Activated T-cell treated with anti-CD3 and anti-CD28 coated beads for 4 hours (primary cell): ENCODE measurements at places on chromosomes 3 and 15.

DNA sequence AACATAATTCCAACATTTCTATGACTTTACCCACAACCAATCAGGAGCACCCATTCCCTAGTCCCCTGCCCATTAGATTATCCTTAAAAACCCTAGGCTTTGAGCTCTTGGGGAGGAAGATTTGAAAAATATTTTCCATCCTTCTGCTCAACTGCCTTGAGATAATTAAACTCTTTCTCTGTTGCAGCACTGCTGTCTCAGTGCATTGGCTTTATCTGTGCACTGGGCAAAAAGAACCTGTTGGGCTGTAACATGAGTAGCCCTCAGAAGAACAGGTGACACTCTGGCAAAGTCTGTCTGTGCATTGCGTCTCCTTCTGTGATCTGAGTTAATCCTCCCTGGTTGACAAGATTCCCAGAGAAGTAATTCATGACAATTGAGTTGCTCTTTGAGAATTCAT lies 83.9 kb downstream of the ZMAT3 start:
- DNase-seq: no peak

- no peak for DNase-seq
Measured at GRCh38 chr3:138898301-138898700, 48.6 kb downstream of the FOXL2 start.

DNA sequence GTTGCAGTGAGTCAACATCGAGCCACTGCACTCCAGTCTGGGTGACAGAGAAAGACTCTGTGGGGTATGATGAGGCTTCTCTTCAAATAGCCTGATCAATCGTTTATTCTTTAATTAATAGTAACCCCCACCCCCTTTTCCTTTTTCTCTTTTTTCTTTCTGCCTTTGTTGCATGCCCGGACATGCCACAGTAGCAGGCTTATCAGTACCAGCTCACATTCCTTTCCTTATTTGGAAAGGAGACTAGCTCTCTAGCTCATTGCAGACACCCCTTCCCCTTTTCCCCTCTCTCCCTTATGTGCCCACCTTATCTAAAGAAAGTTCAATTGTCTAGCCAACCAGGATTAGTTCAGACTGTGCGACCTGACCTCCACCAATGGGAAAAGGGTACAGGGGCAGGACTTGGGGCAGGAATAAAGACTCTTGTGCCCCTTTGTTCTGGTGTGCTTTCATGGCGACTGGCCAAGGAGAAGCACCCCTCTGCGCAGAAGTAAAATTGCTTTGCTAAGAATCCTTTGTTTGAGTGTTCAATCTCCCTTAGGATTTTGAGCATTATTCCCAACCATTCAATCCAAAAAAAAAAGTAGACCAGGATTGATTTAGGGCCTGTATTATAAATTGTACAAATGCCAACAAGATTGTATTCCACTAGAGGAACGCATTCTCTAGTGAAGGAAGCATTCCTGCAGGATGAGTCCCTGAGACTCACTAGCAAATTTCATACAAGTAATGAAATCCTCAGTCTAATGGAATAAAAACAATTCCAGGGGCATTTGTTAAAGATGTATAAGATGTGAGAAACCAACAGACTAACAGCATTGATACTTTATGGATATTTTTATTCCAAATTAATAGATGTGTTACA lies 95.8 kb upstream of the SNRPN start:
- no peak for DNase-seq

GRCh38 chr15:66144978-66145725 lies 108.4 kb downstream of the MEGF11 start:
- DNase-seq: no peak

- no peak for DNase-seq
Measured at GRCh38 chr3:16849795-16850194, 35.0 kb upstream of the PLCL2 start.

GRCh38 chr3:148289159-148289558 lies 408.5 kb upstream of the AGTR1 start:
- DNase-seq: no peak
